H7 (cell line): ENCODE measurements at places on chromosomes 1 and 21.
A peak's percentile ranks its signal among the peaks of the same experiment; 100 is the strongest.

DNA sequence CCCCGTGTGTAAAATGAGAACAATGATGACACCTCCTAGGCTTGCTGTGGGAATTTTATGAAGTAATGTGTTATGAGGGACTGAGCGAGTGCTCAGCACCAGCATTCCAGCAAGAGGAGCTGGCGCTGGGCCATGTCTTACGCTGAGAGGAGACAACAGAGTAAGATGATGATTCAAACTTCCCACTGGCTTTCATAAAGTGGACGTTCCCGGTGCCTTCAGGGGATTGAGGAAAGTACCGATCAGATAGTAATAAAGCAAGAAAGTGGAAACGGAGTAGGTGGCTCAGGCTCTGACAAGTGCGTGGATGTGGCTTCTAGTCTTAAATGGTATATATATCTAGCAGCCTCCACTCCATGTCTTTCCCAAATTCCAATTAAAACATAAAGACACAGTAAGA, 23.8 kb downstream of the EPHA10 start:
- no peak for DNase-seq

- DNase-seq = no peak
Measured at GRCh38 chr21:29753216-29753615, 186.6 kb downstream of the GRIK1 start.

GRCh38 chr1:236140705-236141446, 1.5 kb upstream of the GPR137B start:
- DNase-seq = peak; percentile 46

DNA sequence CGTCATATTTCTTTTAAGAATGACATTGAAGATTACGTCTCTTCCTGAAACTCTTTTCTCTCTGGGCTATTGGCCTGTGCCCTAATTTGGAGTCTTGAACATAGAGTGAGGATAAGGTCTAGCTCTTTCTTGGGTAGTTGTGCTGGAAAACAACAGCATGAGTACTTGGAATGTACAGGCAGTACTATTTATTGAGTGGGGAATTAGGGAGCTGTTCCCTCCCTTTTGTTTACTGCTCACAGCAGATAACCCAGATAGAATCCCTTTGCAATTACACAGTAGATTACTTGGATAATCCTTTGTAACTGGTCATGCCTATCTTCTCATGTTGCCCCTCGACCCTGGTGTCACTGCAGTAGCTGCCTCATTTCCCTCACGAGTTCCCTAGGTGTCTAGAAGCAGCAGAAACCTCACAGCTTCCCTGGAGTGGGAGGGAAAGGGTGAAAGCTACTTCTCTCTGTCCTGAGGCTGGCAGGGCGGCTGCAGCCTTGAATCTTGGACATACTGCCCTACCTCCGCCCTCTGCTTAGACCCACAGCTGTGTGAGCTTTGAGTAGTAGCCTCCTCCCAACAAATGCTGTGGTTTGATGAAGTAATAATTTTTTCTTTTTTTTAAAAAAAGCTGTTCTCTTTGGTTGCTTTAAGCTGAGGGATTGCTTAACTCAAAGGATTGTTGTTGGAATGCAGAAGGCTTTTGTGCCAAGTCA, 70.6 kb downstream of the FGGY start:
- DNase-seq = no peak

- no peak for DNase-seq
Measured at GRCh38 chr1:210446479-210446878, 117.8 kb downstream of the HHAT start.

GRCh38 chr1:6979003-6979613, 193.9 kb downstream of the CAMTA1 start:
- DNase-seq = peak; percentile 66

DNA sequence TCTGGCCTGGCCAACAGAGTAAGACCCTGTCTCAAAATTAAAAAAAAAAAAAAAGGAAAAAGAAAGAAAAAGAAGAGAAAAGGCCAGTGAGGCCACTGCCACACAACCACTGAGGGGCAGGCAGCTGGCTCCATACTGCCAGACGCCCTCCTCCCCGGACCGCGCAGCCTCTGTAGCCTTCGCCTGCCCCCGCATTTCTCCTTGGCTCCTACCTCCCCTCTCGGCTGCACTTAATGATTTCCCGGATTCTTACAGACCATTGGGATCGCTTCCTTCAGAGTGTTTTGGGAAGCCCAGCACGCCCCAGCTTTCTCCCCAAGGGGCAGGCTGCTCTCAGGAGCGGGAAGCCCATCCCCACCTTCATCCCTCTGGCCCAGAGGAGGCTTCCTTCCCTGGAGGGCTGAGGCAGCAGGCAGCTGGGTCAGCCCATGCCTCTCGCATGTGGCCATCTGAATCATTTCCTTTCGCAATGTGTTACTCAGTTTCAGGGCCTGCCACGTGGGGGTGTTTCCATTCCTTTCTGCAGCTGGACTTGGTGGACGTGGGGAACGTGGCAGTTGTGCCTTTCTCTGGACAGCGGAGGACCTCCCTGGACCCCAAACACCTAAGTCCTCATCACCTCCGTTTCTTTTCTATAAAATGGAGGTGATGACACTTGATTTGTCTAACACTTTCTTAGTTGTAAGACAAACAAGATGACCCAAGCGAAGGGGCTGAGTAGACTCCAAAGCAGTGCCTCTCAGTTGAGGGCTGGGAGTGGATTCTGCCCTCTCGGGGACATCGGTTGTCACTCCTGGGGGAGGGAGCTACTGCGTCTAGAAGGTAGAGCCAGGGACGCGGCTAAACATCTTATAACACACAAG, 2.3 kb downstream of the SLC2A5 start:
- DNase-seq = no peak

- no peak for DNase-seq
Measured at GRCh38 chr1:3677484-3677883, 25.2 kb downstream of the TP73 start.

GRCh38 chr1:109925159-109925990, 14.7 kb downstream of the CSF1 start:
- peak; percentile 12 for DNase-seq

DNA sequence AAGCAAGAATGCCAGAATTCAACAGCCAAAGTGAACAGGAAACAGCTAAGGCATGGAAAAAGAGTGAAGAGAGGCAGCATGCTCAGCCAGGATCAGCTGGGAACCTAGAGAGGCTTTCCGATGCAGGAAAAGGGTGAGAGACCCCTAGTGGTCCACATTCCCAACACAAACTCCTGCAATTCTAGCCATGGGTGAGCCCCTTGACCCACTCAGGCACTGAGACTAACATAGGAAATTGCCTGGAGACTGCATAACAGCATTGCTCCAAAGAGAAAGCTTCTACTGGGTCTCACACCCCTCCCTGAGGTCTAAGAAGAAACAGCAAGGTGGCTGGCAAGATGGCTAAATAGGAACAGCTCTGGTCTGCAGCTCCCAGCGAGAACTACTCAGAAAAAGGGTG, 123.2 kb downstream of the LHX8 start:
- no peak for DNase-seq

DNA sequence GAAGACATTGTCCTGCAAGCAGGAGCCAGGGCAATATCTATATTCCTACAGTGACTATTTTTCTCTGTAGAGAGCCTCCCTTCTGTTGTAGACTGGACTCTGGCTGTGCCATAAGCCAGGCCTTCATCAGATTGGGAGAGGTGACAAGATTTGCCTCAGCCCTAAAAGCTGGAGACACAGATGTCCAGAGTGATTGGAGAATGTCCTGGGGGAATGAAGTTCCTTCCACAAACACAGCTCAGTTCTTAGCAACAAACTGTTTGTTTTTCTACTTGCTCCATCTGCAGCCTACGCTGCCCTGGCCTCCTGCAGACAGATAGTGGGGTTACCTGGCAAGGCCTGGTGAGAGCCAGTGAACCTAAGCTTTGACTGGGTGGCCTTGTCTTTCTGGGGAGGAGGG, 29.9 kb upstream of the SNX27 start:
- no peak for DNase-seq

DNA sequence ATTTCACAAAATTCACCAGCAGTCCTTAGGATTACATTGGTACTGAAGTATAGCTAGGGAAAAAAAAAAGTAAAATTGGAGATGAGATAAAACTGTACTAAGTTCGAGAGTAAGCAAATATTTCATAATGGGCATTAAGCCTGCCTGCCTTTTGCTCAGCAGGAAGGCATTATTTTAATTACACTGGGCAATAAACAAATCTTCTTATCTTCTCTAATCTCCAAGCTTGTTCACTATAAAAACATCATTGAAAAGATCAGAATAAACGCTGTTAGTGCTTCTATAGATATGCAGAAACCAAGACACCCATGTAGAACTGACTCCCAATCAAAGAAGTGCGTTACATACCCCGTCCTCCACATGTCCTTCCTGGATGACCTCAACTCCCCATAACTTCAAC, 174.2 kb upstream of the CHODL start:
- DNase-seq = no peak
